Activated T-cell treated with anti-CD3 and anti-CD28 coated beads for 24 hours (primary cell): ENCODE measurements at places on chromosomes 13 and 19.

GRCh38 chr19:16376649-16377048 lies 52.0 kb downstream of the KLF2 start:
- DNase-seq: no peak

DNA sequence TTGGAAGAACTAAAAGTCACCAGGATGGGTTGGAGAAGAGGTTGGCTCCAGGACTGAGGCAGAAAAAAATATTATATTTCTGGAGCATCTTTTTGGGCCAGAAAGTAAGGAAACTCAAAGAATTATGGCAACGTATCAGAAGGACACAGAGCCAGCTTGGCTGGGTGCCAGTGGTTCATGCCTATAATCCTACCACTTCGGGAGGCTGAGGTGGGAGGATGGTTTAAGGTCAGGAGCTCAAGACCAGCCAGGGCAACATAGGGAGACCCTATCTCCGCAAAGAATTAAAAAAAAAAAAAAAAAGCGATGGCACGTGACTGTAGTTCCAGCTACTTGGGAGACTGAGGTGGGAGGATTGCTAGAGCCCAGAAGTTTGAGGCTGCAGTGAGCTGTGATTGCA lies 108.1 kb downstream of the GADD45B start:
- DNase-seq: no peak

GRCh38 chr13:63438951-63439350 lies 2023.3 kb upstream of the PCDH20 start:
- DNase-seq: no peak

DNA sequence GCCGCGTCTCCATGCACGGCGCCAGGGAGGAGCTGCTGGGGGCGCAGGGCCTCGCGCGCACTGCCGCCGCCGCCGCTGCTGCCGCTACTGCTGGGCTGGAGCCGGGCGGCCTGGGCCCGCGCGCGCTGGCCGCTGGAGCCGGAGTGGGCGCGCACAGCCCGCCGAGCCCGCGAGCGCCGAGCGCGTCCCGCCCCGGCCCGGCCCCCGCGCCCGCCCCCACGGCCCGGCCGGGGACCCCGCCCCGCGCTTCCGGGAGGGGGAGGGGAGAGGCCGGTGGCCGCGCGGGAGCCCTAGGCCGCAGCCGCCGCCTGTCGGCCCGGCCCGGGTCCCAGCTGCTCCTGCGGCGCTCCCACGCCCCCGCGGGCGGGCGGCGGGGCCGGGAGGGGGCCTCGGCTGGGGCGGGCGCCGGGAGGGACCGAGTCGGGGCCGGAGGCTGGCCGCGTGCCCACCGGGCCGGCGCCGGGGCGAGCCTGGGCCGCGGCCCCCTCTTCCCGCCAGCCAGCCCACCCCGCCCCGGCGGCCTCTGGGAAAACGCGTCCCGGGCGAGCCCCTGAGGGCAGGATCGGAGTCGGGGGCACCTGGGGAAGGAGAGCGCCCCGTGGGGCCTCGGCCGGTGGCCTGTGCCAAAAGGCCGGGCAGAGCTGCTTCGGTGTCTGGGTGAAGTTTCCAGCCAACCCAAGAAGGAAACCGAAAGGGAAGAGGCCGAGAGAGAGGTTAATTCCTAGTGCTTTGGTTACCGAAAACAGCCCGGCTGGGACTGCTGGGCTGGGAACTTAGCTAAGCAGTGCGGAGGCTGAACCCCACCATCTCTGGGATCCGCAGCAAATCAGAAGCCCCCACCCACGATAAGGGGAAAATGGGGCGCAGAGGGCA lies at the start of gene STK24:
TSS of gene STK24 (minus strand) at position 145 of the 873 bp plus-strand sequence. CDS start 321 bp downstream, outside the sequence.
- DNase-seq: peak; percentile 49

DNA sequence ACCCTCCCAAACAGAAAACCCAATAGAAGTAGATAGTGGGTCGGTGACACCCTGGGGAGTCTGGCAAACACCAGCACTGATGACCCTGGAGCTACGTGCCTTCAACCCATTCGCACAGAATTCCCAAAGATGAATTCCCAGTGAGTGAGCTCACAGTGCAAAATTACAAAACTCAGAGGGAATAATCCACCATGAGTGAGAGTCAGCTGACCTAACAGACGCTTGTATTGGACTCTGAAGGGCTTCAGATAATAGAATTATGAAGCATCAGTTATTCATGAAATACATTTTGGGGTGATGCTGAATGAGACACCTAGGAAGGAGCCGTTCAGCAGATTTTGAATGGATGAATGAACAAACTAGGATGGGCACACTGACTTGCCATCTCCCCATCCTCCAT lies 40.2 kb downstream of the KCNC3 start:
- no peak for DNase-seq

GRCh38 chr13:33057019-33057780 lies 41.0 kb downstream of the KL start:
- no peak for DNase-seq

DNA sequence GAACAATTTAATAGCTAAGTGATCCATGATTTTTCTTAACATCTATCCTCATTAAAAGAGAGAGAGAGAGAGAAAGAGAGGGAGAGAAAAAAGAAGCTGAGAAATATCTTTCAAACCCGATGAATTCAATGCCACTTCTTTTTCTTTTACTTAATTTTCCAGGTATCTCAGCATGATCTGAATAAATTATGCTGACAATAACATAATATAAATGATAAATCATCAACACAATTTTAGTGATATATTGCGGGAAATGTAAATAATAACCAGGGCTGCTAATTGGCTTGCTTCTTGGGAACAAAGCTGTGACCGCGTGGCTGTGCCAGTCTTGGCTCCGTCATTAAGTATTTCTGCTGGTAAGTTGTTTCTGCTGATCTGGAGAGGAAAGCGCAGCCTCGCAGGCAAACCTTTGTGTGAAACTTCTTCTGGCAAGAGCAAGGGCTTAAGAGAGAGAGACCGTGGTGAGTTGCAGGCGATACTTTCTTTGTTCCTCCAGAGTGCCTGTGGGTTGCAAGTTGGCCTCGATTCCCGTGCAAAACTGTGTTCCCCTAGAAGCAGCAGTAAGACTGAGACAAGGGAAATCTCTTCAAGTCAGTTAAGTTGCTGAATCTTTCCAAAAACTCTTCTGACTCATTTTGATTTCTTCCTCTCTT lies 489.1 kb upstream of the TSHZ3 start:
- DNase-seq: no peak

GRCh38 chr13:47215736-47216135 lies 318.9 kb upstream of the HTR2A start:
- no peak for DNase-seq

DNA sequence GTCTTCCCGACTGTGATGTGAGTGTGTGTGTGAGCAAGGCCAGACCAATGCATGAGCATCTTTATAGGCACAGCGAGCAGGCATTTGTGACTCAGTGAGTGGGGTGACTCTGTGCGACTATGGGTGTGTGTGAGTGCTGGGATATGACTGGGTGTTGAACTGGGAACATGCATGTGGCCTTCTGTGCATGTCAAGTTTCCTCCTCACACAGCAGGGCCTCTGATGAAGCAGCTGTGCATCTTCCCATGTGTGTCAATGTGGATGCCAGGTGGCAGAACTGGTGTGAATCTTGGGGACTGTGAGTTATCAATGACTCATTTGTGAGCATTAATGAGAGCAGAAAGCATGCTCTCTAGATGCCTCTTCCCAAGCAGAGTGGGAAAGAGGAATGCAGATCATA lies 12.1 kb upstream of the LGALS14 start:
- DNase-seq: no peak

DNA sequence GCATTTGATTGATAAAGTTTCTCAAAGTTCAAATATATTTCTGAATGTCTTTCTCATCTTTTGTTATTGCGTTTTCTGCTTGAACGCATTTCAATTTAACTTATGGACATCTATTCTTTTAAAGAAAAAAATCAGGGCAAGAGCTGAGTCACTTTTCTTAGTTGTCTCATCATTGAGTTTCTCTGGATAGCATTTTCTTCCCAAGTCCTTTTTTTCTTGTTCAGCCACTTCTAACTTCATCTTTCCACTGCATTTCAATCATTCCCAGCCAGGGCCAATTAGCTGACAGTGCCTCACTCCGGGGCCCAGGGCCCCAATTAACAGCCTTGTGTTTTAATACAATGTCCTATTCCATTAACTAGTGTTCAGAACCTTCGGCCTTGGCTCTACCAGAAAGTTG lies 216.3 kb downstream of the B3GLCT start:
- no peak for DNase-seq

DNA sequence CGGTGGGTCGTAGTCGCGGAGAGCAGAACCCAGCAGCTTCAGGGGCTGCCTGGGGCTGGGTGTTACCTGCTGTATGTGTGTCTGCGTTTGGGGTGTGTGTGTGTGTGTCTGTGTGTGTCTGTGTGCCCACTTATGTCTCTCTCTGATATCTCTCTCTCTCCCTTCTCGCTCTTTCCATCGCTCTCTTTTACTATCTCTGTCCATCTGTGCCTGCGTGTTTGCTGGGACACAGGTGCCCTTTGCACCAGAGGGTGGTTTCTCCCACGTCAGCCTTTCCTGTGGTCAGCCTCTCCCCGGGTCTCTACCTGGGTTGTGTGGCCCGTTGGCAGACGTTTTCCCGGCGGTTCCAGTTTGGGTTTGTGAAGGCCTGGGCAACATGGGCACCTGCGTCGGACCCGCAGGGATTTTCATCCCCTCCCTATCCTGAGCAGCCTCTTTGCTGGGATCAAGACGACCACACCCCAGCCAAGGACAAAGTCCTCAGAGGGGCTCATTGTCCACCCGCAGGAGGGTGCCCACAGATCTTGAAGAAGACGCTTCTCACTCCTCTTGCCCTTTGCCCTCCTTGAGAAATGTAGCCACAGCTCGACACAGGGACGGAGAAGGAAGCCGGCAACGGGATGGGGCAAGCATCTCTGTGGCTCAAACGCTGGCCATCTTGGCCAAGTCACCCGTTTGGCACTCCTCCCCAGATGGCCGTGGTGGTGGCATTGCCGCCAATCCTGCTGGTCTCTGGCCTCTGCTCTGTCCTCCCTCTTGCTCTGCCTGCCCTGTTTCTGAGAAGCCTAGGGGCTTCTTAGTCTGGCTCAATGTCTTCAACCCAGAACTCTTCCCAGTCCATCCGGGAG lies 43.3 kb downstream of the ZNF146 start:
- DNase-seq: no peak

DNA sequence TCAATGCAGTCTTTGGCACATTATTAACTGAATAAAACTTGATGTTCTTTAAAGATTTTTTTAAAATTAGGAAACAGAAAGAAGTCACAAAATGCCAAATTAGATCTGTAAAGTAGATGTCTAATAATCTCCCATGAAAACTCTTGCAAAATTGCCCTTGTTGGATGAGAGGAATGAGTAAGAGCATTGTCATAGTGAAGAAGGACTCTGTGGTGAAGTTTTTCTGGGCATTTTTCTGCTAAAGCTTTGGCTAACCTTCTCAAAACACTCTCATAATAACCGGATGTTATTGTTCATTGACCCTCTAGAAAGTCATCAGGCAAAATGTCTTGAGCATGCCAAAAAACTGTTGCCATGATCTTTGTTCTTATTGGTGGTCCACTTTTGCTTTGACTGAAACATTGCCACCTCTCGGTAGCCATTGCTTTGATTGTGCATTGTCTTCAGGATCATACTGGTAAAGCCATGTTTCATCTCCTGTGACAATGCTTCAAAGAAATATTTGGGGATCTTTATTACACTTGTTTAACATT lies 549.3 kb downstream of the LIG4 start:
- DNase-seq: no peak

DNA sequence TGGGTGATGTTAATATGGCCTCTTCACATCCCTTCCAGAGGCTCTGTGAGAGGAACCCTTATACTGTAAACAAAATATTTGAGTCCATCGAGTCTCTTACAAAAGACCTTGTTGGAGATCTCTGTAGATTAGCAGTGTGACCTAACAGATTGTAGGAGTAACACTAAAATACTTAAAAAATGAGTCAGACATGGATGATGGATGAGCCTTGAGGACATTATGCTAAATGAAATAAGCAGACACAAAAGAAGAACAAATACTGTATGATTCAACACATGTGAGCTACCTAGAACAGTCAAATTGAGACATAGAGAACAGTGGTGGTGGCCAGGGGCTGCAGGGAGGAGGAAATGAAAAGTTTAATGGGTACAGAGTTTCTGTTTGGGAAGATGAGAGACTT lies 152.2 kb upstream of the UBL3 start:
- DNase-seq: no peak

- no peak for DNase-seq
Observed at GRCh38 chr13:48535766-48536165, 2.9 kb upstream of the RCBTB2 start.

DNA sequence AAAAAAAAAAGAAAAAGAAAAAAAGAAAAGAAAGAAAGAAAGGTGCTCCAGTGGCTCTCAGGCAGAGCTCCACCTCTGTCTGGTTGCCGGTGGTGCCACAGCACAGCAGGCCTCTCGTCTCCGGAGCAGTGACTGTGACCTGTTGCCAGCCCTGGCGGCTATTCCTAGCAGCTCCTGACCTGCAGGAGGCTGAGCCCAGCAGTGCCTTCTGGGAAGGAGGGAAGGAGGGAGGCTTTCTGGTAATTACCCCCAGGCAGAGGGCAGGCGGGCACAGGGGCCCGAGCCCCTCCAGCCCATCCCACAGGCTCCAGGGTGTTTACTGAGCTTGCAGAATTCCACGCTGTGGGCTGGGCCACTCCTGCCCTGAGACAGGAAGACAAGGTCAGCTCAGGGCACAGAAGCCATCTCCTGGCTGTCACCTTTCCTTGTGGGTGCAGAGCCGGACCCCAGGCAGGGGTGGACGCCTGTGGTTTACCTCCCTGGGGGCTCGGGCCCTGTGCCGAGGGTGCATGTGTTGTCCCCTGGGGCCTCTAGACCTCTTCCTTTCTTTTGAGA lies 77.9 kb downstream of the GNG7 start:
- no peak for DNase-seq

DNA sequence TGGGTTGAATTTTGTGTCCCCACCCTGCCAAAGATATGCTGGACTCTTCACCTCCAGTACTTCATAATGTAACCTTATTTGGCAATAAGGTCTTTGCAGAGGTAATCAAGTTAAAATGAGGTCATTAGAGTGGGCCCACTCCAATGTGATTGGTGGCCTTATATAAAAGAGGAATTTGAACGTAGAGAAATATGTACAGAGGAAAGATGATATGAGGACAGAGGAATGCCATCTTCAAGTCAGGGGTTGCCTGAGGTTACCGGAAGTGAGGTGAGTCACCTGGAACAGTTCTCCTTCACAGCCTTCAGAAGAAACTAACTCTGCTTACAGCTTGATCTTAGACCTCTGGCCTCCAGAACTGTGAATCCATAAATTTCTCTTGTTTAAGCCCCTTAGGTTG lies 69.9 kb downstream of the GPC5 start:
- DNase-seq: no peak

- no peak for DNase-seq
Observed at GRCh38 chr13:85419611-85420010, 379.6 kb downstream of the SLITRK6 start.

DNA sequence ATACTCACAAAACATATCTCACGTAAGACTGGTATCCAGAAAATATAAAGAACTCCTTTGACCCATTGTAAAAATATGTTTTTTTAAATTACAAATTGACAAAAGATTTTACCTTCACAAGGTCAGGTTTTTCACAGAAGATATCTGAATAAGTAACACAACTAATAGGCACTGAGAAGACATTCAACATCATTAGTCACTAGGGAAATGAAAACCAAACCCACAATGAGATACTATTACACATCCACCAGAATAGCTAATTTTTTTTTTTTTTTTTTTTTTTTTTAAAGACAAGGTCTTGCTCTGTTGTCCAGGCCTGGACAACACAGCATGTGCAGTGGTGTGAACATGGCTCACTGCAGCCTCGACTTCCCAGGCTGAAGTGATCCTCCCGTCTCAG lies 157.5 kb downstream of the MIPEP start:
- DNase-seq: no peak
